ENCODE measurements at places on chromosomes 3 and 15.

DNA sequence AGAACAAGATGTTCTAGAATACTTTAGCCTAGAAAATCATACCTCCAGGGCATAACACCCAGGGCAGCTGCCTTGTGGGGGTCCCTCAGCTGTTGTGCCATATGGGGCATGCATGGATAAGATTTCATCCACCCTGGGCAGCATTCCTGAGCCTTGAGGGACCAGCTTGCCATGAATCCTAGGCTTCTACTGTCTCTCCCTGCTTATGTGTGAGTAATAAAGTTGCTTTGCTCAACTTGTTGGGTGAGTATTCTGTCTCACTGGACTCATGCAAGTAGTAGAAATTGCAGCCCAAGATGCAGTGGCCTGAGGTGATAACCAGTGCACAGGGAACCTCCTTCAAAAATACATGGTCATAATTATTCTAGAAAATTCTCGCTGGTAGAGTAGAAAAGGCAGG lies 52.1 kb upstream of the EPHB1 start:
- no peak for DNase-seq

GRCh38 chr3:170128259-170128976 lies 53.1 kb downstream of the PHC3 start:
- no peak for DNase-seq

DNA sequence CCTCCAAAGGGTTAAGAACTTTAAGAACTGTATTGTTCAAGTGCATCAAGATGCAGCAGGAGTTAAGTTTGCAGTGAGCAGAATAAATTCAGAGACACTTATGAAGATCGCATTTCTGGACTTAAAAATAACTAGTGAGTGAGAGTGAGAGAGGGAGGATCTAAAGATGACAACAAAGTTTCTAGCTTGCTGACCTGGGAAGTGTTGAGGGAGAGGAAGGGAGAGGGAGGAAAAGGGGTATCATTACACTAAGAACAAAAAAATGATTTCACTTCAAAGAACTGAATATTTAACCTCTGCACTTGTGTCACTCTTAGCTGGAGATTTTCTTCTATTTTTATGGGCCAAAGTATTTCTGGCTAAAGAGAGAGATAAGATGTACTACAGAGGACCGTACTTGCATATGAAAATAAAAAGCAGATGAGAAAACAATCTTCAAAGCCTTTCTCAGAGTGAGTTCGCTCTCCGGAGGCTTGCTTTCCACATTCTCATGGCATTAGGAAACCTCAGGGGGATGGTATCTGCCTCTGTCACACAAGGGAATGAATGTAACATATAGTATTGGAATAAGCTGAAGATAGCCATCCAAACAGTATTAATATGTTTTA lies 91.4 kb upstream of the TJP1 start:
- no peak for DNase-seq

DNA sequence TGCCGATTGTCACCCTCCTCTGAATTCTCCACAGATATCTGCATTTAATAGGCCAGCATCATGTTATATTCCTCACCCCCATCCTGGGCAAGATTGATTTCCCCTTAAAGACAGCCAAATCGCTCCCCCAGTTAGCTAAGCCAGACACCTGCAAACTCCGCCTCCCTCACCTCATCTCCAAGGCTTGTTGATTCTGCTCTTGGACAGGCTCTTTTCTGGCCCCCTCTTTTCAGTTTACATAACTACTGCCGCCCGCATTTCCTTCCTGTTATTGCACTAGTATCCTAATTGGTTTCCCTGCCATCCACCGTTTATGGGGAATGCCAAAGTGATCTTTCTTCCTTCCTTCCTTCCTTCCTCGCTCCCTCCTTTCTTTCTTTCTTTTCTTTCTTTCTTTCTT lies 214.7 kb upstream of the MRPL3 start:
- DNase-seq = no peak

GRCh38 chr3:16102905-16103364 lies 71.5 kb upstream of the GALNT15 start:
- DNase-seq = no peak

DNA sequence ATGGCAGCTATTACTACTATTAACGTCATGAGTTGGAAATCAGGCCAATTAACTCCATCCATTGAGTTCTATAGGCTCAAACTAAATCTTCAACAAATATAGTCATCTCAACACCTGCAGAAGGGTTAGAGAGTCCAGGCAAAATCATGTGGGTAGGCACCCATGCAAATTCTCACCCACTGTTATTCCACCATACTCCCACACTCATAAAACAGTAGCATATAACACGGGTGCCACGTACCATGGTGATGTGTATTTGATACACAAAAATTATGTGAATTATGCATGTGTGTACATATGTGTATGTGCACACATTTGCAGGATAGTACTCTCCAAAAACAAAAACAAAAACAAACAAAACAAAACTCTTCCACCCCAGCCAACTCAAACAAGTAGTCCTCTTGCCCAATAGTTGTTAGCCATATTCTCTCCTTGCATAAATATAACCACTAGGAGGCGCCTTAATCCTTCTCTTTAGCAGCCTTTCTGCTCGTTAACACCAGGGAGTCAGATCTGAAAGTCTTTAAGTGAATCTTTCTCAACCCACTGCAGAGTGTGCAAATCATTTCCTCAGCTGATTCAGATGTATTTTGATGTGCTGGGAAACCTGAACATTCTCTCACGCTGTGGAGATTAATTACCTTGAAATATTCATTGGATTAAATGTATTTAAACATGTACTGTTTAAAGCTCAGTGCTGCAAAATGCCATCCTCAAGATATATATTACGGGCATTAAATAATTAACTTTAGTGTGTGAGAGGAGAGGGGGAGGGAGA lies 38.0 kb upstream of the COPB2 start:
- DNase-seq = no peak
